ENCODE measurements at places on chromosomes 11 and 22. TPM values are rescaled to one million over a fixed set of nuclear protein-coding genes. Genes with fewer than 3 reads are reported as not detected.

The ZDHHC24 gene
- 15.3 TPM for total RNA-seq

The ANKK1 gene
- 0.07 TPM for total RNA-seq

The TUB gene
- total RNA-seq = 5.2 TPM

The ACTN3 gene
- 0.06 TPM for total RNA-seq

The DEUP1 gene
- total RNA-seq = not detected

The PGR gene
- total RNA-seq = not detected

The CARD10 gene
- 41.1 TPM for total RNA-seq

The CSF2RB gene
- total RNA-seq = not detected

The CREB3L1 gene
- 5.2 TPM for total RNA-seq

The HEPN1 gene
- total RNA-seq = not detected

The TNNI2 gene
- not detected for total RNA-seq

The MS4A14 gene
- total RNA-seq = not detected

The BATF2 gene
- 0.75 TPM for total RNA-seq

The PAMR1 gene
- not detected for total RNA-seq

The MOV10L1 gene
- not detected for total RNA-seq

The RRP7A gene
- 45.7 TPM for total RNA-seq

The DKK3 gene
- total RNA-seq = 13.5 TPM

The APOBEC3B gene
- 30.2 TPM for total RNA-seq

The UBQLN3 gene
- total RNA-seq = not detected

The OR5B21 gene
- not detected for total RNA-seq

The CECR2 gene
- 0.08 TPM for total RNA-seq

The EHF gene
- total RNA-seq = 0.20 TPM

Measured in A549 treated with RU486 at 1 μM for 4 hours (cell line).